ENCODE measurements at places on chromosomes 2 and 18.

- DNase-seq, result no peak
These were observed 27.3 kb downstream of the IGFBP2 start for GRCh38 chr2:216660496-216660895.

- DNase-seq, result no peak
These were observed 123.6 kb downstream of the MTX2 start for GRCh38 chr2:176392744-176393414.

DNA sequence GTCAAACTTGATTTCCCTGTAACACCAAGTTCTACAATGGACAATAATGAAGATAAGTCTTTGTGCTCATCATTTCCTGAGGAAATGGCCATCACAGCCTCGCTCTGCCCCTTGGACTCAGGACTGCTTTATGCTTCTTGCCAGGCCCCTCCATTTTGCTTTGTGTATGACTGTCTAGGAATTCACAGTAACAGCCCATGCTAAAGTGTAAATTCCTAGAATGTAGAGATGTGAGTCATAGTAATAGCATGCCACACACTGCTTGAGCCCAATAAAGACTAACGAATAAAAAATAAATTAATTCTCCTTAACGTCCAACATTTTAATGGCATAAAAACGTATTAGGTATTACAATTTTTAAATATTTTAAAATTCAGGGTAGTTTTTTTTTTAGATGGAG lies 226.5 kb downstream of the PID1 start:
- DNase-seq, result no peak

GRCh38 chr2:77008853-77009252 lies 513.3 kb downstream of the LRRTM4 start:
- no peak for DNase-seq
